Suprapubic skin (tissue), 4 donors: ENCODE measurements at places on chromosomes 16 and 17. TPM values are rescaled to one million over a fixed set of nuclear protein-coding genes. Genes with fewer than 3 reads are reported as not detected.

GRCh38 chr17:12247761-12248160 is 227.1 kb downstream of the MAP2K4 start:
- no peak for DNase-seq

CTRB1 gene
- total RNA-seq: not detected

ALOX12B gene
- 91.4 TPM for total RNA-seq

DNA sequence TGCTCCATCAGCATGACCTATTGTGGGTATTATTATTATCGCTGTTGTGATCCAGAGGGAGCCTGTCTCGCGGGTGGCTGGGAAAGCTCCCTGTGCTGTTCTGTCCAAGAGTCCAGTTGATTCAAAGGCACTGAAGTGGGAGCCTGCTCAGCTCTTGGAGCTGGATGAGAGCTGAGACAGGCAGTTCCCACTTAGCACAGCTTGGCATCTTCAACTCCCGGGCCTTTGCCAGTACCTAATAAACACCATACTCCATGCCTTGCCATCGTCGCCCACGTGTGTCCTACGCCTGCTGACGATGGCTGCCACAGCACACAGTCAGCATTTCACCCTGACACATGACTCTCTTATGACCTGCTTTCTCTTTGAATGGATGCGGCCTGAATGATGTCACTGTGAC is 32.6 kb downstream of the RTN4RL1 start:
- DNase-seq: no peak

GRCh38 chr17:8631554-8631877 is 991 bp upstream of the MYH10 start:
- no peak for DNase-seq

SPECC1 gene
- 12.2 TPM for total RNA-seq

PDIA2 gene
- total RNA-seq: not detected

DNA sequence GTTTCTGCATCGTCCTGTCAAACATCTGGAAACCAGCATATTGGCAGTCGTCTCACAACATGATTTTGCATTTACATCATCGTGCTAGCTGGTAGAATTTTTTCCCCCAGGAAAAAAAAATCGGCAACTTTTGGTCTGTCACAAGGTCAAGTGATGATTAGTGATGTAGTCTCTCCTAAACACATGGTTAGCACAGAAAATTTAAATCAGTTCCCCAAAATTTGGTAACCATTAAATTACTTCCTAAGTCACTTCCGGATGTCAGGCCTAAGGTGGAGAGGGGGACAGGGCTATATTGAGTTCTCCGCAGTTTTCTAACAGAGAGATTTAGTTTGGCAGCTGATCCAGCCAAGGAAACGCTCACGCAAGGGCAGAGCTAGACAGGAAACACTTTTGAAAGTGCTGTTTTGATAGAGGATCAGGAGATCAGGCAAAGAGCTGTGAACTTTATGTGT is 271.0 kb upstream of the TBX2 start:
- DNase-seq: no peak

TPSG1 gene
- not detected for total RNA-seq

- DNase-seq: no peak
These were observed 17.7 kb downstream of the SLC38A10 start for GRCh38 chr17:81277421-81277820.

NETO2 gene
- total RNA-seq: 0.24 TPM

- no peak for DNase-seq
These were observed 9.0 kb upstream of the SEC14L5 start for GRCh38 chr16:4948903-4949766.

COL1A1 gene
- 36.0 TPM for total RNA-seq

HSBP1 gene
- total RNA-seq: 17.1 TPM

DNA sequence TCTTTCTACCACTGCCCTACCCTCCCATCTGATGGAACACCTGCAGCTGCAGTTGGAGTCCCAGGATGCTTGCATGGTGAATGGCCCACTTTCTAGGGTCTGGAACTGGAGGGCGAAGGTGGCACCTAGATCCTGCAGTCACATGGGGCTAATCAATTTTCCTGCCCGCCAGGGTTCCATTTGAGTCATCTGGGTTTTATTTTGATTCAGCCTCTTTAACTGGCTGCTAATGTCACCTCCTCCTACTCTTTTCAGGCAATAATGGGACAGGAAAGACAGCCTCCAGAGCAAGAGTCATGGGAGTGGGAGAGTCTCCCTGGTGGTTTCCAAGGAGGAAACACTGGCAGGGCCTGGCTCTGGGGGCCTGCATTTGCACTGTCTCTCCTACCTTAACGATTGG is 3.8 kb upstream of the TBKBP1 start:
- no peak for DNase-seq

AATK gene
- 0.89 TPM for total RNA-seq

- no peak for DNase-seq
These were observed 21.7 kb upstream of the HOXB9 start for GRCh38 chr17:48647963-48648245.

DNA sequence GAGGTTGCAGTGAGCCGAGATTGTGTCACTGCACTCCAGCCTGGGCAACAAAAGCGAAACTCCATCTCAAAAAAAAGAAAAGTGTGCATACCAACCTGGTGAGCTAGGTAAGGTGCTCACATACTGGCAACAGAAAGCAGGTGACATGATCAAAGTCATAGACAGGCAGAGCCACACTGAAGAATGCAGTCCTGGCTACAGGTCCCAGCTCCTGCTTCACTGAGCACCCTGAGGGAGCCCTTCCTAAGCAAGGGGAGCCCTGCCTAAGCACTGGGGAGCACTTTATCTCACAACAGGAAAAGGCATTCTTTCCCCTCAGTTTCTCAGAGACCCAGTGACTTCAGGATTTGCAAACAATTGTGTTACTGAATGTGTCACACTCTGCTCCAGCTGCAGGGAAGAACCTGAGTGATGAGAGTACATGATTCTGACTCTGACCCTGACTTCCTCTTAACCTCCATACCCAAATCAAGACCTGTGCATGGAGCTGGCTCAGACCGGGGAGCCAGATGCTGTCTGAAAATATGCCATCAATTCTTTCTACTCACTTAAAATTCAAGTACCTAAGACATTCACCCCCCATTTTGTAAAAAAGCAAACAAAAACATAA is 40.5 kb downstream of the ANKRD11 start:
- no peak for DNase-seq

CCL11 gene
- not detected for total RNA-seq

KRT14 gene
- 12,534 TPM for total RNA-seq

DNA sequence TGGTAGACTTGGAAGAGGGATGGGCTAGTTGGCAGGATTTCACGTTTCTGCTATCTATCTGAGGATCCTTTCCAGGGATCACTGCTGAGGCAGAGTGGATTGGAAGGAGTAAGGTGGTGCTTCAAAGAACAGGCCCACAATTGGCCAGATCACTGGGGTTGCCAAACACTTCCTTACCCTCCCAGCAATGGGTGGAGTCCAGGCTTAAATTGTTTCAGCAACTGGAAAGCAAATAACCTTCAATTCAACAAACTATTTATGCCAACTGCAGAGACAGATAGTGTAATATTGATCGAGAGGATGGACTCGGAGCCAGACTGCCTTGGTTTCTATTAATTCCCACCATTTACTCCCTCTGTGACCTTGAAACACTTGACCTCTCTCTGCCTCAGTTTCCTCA is 2.1 kb downstream of the ARRB2 start:
- DNase-seq: no peak

SLC12A3 gene
- 0.13 TPM for total RNA-seq

- no peak for DNase-seq
These were observed at the start of gene NPTX1 for GRCh38 chr17:80475910-80476876. Gene NPTX1 (minus strand): TSS chr17:80476607. CDS start chr17:80476446, 161 bp downstream.

DNA sequence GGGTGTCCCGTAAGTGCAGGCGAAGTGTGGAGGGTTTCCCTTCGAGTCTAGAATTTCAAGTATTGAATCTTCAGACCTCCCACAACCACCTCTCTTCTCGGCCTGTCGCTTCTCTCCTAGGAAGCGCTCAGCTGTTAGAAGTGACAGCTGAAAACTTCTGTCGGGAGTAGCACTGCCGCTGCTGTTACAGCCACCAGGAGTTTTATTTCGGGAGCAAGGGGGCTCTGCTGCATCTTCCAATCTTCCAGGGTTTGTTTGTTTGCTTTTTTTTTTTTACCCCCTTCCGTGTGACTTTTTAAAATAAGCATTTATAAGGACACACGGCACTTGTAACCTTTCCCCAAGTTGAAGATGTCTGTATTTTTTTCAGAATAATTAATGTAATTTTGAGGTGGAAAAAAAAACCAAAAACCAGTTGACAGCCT is 767 bp downstream of the RPS6KB1 start:
- no peak for DNase-seq

DNA sequence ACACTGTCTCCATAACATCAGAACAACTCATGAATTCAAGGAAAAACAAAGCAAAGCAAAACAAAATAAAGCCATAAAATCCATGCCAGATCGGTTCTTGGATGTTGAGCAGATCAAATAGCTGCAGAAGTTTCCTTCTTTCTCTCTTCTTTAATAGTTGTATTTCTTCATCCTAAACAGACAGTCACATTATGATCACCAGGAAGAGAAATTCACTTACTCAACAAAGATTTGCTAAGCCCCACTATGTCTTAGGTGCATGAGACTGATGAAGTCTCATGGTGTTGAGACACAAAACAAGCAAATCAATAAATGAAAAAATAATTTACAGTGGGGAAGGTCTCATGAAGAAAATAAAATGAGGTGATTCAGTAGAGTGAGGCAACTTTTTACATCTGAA is 72.8 kb downstream of the WIPI1 start:
- no peak for DNase-seq

- peak; percentile 90 for DNase-seq
These were observed 8.8 kb downstream of the TAX1BP3 start for GRCh38 chr17:3659541-3660111.

DNA sequence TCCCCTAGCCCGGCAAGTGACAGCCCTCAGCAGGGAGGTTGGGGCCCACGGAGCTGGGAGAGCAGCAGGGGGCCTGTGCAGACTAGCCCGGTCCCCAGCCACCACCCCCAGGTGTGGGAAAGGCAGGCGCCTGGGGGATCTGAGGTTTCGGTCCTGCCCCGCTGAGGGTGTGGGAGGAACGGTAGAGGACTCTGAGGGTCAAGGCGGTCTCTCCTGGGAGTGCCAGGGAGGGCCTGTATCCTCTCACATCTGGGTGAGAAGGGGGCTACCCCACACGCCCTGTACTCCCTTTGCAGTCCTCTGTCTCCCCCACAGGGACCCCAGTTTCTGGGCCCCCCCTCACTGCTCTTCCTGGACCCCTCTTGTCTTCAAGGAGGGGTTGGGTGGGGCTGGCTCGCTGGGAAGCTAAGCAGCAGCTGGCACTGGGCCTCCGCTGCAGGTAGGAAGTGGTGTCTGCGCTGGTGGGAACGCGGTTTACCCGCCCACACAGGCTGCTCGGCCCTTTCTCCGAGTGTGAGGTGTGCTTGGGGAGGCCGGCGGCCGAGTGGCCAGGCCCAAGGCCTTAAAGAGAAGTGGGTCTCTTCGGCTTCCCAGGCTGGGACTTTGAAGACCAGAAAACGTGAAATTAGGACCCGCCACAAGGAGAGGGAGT is 15.4 kb downstream of the CD7 start:
- no peak for DNase-seq

DNA sequence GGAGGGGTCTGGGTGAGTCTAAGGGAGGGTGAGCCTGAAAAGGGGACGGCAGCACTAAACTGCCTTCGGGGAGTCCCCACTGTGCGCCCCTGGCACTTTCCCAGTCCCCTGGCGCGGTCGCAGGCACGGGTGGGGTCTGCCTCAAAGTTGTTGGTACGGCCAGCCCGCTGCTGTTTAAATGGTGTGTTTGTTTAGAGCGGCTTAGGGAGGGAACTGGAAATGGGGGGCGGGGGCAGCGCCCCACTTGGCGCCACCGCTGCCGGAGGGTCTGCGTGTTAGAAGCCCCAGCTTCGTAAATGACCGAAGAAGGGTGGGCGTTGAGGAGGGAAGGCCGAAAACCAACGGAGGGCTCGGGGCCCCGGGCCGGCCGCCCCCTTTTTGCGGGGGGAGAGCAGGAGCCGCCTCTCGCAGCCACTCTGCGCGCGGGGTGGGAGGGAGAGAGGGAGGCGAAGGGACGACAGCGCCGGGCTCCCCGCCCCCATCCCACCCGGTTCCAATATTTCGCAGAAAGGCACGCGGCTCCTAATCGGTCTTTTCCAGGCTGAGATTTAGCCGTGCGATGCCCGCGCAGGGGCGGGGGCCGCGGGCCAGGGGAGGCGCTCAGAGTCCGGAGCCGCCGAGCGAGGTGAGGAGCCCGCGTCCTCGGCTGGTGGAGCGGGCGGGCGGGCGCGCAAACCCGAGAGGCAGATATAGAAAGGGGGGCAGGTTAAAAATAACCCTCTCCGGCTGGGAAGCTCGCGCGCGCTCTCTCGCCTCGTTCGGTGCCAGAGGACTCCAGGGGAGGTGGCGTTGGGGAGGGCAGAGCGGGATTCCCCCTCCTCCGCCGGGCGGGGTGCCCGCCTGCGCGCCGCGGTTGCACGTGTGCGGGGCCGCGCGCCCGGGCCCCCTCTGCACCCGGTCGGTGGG is 54.9 kb downstream of the SREBF1 start:
- no peak for DNase-seq

ZG16 gene
- total RNA-seq: not detected

TAT gene
- total RNA-seq: not detected

DNA sequence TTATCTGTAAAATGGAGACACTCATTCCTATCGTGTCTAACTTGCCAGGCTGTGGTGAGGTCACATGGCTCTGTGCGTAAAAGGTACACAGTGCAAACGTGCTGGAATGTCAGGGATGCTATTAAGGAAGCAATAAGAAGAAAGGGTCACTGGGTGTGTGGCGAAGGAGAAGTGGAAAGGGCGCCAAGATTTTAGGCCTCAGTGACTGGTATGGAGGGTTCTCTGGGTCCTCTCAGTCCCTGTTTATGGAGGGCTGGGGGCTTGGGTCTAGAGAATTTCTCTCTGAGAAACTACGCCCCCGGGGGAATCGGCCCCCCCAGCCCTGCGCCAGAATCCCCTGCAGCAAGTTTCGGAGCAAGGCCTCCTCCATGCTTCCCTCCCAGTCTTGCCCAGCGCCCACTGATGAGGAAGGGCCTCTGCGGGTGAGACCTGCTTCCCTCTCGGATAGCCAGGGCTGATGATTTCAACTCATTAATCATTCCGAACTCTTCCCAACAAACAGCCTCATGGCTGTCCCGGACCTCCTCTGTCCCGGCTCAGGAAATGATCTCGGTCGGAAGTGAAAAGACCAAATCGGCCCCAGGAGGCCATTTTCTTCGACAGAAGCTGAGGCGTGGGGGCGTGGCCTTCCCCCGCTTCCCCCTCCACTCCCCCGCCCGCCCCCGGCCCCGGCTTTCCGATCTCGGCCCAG is 1.2 kb upstream of the HEXIM1 start:
- no peak for DNase-seq

ZNF287 gene
- 8.0 TPM for total RNA-seq
